ENCODE measurements at places on chromosomes 7 and 10.

DNA sequence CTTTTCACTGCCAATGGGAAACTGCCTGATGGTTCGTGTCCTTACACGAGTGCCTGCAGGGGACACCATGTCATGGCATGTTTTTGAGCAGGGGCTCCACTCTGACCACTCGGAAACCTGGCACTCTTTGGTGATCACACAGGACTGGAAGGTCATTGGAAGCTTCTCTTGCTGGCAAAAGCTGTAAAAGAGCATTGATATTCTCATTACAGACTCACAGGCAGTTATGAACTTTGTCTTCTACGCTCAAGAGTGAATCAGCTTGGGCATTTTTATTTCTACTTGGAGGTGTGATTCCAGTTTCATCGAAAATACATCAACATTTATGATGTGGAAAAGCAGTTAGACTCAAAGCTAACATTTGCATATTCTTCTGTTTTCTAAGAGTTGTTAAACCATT is 238.7 kb downstream of the THSD7A start:
- no peak for DNase-seq

DNA sequence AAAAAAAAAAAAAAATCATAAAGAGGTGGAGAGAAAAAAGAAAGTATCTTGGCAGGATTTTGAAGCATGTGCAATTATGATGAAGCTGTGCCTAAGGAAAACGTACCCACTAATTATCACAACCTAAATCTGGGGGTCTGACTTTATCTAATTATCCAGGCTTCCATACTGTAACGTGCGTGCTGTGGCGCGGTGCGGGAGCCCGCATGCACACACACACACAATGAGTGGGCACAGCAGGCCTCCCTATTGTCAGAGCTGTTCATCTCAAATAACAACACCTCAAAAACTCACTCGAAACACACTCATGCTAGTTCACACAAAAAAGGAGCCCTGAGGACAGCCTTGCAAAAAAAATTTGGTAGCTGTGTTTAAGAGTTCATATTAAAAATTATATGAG is 31.9 kb downstream of the BEND7 start:
- DNase-seq = no peak

DNA sequence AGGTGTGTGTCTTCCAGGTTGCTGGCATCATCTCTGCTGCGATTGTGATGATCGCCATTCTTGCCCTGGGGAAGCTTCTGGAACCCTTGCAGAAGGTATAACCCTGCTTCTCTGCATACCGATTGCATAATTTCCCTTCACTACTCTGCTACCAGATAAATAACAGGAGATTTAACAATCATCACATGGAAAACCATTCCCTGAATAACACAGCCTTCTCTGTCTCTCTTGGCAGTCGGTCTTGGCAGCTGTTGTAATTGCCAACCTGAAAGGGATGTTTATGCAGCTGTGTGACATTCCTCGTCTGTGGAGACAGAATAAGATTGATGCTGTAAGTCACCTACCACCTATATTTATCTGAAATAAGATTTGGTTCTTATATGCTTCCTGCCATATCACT is 33.8 kb downstream of the SLC26A4 start:
- DNase-seq = no peak

DNA sequence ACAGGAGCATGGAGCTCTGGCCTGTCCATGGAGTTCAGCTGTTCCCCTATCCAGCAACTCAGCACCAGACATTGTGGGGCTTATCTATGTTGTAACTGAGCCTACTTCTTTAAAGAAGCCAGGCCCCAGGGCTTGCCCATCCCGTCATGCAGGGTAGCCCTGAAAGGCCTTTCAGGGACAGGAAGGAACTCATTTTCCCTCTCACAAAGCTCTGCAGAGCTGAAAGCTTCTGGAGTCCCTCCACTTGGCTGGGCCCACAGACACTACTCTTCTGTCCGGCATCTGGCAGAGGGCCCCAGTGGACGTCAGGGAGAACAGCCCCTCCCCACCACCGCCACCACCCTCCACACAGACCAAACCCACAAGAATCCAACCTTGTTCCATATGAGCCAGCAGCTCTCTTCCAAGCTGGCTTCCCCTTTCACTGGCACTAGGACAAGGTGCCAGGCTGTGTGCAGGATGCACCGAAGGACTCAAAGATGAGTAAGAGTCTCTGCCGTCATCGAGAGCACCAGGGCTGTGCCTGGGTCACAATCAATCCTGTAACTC is 33.1 kb downstream of the DENND2A start:
- no peak for DNase-seq

DNA sequence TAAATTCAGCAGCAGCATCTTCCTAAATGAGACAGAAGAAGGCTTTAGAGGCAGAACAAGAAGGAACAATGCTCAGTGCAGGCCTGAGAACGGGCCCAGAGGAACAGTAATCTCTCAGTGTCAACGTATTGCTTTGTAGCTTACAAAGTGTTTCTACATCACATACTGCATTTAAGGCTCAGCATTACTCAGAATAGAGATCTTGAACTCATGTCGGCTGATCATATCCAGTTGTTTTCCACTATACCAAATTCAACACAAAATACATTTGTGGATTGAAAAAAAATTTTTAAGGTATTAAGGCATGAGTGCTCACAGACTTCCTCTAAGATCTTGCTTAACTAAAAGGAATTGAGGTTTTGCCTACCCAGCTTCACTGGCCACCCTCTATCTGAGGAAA is 325.1 kb downstream of the HPSE2 start:
- no peak for DNase-seq

GRCh38 chr7:25770235-25770634 is 381.8 kb upstream of the NFE2L3 start:
- DNase-seq = no peak

- DNase-seq = no peak
These were observed 280.5 kb downstream of the CNTNAP2 start for GRCh38 chr7:146397141-146397540.

GRCh38 chr7:79610748-79611304 is 157.4 kb upstream of the MAGI2 start:
- no peak for DNase-seq

DNA sequence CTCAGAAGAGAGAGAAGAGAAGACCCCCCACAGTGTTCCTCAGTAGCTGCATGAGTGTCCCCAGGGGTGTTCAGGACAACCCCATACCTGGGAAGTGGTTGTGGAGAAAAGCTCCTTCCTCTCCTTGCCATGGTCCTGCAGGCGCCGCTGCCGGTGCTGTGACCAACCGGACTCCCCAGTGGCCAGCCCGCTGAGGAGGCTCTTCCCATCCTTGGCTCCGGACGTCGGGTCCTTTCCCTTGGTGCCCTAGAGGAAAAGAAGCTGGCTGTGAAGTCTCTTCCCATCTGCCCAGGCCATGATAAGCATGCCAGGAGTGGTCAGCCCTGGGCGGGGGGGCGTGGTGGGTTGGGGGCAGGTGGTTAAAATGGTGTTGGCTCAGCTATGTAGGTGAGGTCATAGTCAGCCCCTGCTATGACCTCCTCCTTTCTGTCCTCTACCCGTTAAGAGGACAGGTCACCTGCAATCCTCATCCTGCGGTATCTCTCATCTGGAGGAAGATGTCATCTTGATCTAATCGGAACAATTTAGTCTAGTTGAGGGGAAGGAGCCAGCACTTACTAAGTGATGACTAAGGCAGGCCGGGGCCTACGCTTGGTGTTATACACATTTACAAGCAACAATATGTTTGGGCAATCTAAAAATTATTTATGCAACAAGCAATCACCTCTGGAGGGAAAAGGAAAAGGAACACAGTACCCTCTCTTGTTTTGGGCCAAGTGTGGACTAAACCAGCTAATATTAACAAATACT is 13.2 kb downstream of the WDR91 start:
- DNase-seq = no peak

- no peak for DNase-seq
These were observed 85.5 kb downstream of the CUX1 start for GRCh38 chr7:101902680-101903514.

GRCh38 chr10:133347710-133348517 is 741 bp downstream of the PRAP1 start:
- DNase-seq = no peak
